Activated CD4-positive, alpha-beta T cell treated with anti-CD3 and anti-CD28 coated beads, Interleukin-2, amount 10 ng/mL, durations not matched to agents 7 days and 5 days (primary cell): ENCODE measurements at places on chromosomes 7 and 10. TPM values are rescaled to one million over a fixed set of nuclear protein-coding genes. Genes with fewer than 3 reads are reported as not detected.

- peak; percentile 20 for DNase-seq
These were observed 168.8 kb downstream of the TMEM26 start for GRCh38 chr10:61284222-61284890.

DNA sequence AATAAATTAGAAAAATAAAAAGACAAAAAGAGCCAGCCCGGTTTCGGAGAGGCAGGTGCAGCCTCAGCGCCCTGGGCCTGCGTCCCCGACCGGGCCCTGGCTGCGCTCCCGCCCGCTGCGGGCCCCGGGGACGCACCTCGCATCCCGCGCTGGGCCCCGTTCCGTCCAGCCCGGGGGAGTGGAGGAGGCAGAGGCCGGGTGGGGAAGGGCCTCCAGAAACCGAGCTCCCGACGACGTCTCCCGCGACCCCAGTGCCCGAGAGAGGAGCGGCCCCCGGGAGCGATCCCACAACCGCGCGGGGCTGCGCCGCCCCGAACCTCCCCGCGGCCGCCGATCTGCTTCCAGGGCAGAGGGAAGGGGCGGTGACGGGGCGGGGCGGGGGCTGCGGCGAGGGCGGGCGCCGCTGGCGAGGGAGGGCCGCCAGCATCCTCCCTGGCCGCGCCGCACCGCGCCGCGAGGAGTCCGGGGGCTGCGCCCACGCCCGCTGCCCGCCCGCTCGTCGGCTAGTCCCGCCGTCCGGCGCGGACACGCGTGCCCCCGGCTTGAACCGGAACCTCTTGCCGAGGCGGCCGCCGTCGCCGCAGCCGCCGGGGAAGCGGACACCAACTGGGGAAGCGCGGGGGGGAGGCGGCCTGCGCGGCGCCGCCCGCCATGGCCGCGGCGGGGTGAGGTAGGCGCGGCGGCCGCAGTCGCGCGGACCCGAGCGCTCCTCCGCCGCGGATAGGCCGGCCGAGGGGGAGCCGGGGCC is at the start of gene CCNY:
CCNY (plus strand) TSS at position 426 of the 748 bp plus-strand sequence. CDS start 545 bp downstream, outside the sequence.
- DNase-seq, result peak; percentile 81

DNA sequence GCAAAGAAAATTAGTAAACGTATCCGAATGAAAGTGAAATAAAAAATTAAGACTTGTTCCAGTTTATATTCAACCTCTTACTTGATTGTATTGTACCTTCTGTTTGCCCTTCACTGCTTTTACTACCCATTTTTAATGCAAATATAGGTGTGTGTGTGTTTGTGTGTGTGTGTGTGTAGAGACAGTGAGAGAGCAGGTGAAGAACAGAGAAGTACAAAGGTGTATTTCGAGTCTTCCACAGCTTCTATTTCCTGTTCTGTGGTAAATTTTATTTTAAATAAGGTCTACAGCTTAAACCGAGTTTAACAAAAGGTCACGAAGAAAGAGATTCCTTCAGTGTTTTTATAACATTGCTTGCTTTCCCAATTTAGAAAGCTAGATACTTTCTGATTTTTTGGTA is 12.7 kb upstream of the SVIL start:
- no peak for DNase-seq

DNA sequence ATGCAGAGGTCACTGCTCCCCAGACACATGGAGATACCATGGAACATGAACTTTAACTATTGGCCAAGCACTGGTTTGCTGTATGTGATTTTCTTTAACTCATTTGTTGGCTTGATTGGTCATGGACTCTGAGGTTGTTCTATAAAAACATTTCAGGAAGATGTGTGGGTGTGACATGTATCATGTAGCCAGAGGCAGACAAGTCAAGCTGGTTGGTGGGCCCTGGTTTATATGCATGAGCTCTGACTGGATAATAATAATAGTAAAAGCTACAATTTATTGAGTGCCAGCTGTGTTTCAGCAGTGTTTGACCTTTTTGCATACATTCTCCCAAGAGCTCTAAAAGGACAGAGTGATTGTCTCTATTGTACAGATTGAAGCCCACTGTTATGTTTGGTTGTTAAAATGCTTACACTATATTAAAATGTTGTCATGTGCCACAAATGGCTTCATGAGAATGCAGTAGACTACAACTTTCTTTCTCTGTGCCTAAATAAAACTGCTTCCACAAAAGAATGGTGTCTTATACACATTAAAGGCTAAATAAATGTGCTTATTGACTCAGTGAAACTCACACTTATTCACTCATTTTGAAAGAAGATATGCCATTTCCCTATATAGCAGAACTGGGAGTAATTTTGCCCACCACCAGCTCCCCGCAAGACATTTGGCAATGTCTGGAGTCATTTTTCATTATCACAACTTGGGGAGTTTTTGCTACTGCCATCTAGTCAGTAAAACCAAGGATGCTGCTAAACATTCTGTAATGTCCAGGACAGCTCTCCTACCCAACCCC is 243.6 kb upstream of the NFE2L3 start:
- DNase-seq, result no peak

GRCh38 chr7:149261316-149261828 is 624 bp upstream of the ZNF783 start:
- DNase-seq, result peak; percentile 20

GRCh38 chr7:40133561-40134427 is 628 bp downstream of the MPLKIP start:
- DNase-seq, result peak; percentile 26

DNA sequence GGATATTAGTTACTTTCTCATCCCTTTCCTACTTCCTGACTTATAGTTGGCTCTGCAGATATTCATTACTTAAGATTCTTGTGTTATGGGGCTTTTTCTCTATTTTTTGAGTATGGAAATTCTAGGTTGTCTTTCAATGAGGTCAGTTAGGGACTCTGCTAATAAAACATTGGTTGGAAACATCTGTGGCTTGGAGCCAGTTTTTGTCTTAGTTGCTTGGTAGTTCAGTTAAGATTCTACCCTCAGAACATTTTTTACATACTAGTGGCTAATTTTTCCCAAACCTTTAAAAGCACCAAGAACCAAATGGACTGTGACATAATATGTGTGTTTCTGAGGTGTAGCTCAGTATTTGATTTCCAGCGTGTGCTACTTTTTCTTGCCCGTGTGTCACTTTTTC is 305.6 kb upstream of the FZD1 start:
- no peak for DNase-seq

- DNase-seq, result no peak
These were observed 95.7 kb downstream of the BUB3 start for GRCh38 chr10:123249894-123250293.

DNA sequence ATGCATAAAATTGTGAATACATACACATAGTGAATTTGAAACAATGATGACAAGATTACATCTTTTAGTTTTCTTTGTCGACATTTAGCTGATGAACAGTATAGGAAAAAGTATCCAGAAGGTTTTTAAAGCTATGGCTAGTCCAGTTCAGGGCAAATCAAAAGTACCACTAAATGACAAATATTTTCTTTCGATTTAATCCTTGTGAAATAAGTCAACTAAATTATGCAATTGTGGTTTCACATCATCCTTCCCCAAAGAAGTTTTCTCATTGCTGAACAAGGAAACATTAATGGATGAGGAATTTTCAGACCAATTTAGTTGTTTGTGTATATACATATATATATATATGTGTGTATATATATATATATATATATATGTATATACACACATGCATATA is 774.0 kb downstream of the DNAJB9 start:
- no peak for DNase-seq

DNA sequence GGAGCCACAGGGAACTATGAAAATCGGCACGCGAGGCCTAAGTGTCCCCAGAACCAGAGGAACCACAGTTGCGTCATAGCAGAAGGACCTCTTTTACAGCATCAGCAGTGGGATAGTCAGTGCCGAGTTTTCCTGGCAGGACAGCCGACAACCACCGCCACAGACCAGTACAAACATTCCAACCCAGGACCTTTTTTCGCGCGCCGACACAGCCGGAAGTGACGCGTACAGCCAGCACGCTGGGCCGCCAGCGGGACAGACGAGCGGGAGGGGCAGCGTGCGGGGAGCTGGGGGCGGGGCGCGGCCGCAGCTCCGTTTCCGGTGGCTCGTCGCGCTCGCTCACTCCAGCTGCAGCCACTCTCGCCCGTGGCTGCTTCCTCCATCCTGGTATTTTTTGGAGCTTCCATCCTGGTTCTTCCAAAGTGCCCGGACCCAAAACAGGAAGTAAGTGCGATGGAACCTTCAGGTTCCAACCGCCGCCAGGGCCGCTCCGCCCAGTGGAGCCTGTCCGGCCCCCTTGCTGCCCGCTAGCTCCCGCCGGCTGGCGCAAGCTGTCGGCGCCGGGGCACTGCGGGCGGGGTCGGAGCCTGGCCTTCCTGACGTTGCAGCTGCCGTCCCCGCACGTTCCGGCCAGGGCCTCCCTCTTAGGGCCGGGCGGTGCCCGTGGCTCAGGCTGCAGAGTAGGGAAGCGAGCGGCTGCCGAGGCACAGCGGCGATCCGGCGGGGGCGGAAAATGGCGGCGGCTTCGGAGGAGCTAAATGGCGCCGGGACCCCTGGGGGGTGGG is at the start of gene DMTF1:
DMTF1 (plus strand) TSS at position 342 of the 785 bp plus-strand sequence. CDS start 12,489 bp downstream, outside the sequence.
- DNase-seq, result peak; percentile 88

DNA sequence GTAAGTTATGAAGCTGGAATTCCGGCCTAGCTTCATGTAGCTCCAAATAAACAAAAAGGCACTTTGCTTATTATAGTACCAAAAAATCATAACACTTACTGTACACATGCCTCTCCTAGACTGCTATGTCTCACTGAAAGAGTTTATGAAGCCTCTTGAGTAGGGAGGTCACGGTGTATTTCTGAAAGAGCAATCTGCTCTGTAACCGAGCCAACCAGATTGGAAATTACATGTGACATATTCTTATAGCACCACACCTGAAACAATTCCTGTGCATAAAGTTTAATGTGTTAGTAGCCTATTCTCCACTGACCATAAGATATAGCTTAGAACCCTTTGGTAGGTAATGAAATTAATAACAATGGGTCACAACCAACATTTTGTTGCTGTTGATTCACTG is 1.3 kb upstream of the FAM3C start:
- DNase-seq, result no peak

DNA sequence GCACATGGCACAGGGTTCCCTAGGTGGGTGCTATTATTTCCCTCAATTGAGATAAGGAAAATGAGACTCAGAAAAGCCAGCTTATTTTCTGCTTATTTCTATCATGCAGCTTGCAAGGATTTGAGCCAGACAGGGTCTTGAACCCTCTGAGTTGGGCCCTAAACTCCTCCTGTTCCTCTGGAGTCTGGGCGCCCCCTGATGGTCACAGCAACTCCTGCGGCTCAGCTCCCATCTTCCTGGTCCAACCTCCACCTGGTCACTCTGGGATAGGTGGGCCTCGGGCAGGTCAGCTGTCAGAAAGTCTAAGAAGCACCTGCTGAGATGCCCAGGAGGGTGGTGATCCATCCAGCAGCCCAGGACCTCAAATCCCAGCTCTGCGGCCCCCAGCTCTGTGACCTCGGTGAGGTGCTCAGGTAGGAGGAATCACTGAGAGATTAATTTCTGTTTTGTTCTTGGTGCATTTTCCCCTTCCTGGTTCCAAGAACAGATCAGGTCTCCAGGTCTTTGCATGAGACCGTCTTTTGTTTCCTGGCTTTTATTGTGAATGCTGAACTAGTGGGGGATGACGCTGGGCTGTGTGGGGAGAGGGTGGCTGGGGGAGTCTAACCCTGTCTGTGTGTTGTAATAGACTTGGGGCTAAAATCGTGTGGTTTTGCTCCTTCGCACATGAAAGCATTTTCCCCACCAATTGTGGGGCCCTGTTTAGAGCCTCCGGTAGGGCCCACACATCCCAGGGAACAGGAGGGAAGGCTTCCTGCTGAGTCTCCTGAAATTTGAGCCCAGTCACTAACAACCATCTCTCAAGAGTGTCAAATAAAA is 32.8 kb downstream of the TMEM130 start:
- DNase-seq, result peak; percentile 16

GRCh38 chr10:45599021-45599603 is 73.5 kb downstream of the ZFAND4 start:
- no peak for DNase-seq

DNA sequence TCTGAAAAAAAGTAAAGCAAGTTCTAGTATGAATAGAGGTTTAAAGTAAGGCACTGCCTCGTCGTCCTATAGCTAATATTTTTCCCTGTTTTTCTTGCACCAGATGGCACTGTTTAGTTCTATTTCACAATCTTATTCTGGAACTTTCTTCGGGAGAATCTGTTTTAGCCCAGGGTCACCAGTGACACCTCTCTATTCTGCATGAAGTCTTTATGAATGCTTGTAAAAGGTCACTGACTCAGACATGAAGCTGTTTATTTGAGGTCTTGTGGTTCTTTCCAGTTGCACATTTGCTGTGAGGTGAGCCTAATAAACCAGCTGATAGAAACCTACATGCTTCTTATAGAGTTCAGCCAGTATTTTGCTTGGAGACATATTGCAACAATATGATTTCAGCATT is 444.3 kb downstream of the AUTS2 start:
- no peak for DNase-seq

- no peak for DNase-seq
These were observed 17.3 kb upstream of the NRBF2 start for GRCh38 chr10:63115732-63116383.

The CLCN1 gene
- total RNA-seq, result not detected

The CNNM1 gene
- 0.57 TPM for total RNA-seq

The ADIRF gene
- total RNA-seq, result not detected

The SCART1 gene
- total RNA-seq, result 4.5 TPM

The STEAP1B gene
- 0.17 TPM for total RNA-seq

The ZWINT gene
- total RNA-seq, result 95.5 TPM

The OR2A5 gene
- total RNA-seq, result not detected

The IDI2 gene
- not detected for total RNA-seq

The CCDC136 gene
- 6.8 TPM for total RNA-seq
